ENCODE measurements at places on chromosomes 2 and 18. TPM values are rescaled to one million over a fixed set of nuclear protein-coding genes. Genes with fewer than 3 reads are reported as not detected.

DNA sequence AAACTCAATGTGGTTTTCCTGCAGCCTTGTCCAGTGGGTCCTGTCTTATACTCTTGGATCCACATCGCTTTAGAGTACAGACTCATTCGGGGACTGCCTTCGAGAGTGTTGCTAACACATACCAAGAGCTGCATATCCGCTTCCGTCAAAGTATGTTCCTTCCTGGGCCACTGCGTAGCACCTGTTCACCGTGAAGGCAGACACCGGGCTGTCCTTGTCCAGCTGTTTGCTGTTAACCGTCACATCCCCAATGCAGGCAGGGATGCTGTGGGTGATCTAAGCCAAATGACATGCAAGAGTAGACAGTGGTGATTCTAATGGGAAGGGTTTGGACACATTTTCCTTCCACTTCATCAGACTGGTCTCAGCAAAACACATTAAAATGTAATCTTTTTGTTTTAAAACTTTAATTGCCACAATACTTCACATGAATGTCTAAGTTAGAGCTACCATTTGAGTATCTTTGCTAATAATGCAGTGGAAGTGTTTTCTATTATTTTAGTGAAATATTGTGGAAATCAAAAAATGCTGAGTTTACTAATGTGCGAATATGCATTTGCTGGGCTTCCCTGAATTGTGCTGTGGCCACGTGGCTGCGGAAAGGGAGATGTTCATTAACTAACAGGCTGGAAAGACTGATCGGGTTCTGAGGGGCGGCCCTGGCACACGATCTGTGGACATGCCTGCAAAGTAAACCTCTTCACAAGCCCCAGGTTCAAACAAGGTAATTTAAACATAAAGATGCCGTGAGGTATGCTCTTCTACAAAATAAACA lies 169.1 kb downstream of the LAMA1 start:
- H3K4me3 ChIP-seq, result no peak overlapping the region
- no peak overlapping the region for H3K27ac ChIP-seq
- DNase-seq, result no peak
- H3K27me3 ChIP-seq, result peaks cover 8% of the 10 kb centered on the region
- peaks cover 3% of the 10 kb centered on the region for H3K36me3 ChIP-seq

DNA sequence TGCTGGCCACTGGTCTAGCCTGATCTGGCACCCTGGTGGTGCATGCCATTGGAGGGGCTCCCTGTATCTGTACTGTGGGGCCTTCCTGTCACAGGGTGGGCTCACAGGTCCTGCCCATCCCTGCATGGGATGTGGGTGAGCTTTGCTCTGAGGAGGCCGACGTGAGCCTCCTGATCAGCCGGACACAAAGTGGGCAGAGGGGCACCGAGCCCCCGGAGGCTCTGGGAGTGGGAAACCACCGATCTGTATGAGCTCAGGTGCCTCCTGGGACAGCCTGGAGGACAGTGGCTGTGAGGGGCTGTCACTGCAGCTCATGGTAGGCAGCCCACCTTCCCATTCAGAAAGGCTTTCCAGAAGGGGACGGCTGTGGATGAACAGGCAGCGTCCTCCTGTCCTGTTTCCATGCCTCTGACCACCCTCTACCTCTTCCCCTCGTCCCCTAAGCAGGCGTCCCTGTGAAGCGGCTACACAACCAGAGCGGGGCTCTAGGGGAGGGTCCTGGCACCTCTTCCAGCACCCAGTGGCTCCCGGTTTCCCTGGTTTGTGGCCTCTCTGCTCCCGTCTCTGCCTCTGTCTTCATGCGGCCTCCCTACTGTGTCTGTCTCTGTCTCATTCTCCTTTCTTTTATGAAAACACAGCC lies 112.5 kb upstream of the OTOS start:
- no peak for DNase-seq
- no peaks in the 10 kb centered on the region for H3K36me3 ChIP-seq
- H3K27me3 ChIP-seq, result peaks cover 7% of the 10 kb centered on the region
- H3K27ac ChIP-seq, result no peak overlapping the region
- no peaks in the 10 kb centered on the region for H3K4me1 ChIP-seq

GRCh38 chr2:166373951-166374350 lies 1.8 kb downstream of the SCN9A start:
- no peak overlapping the region for H3K27ac ChIP-seq
- peaks cover 32% of the 10 kb centered on the region for H3K4me1 ChIP-seq
- H3K27me3 ChIP-seq, result peaks cover 2% of the 10 kb centered on the region
- DNase-seq, result no peak
- peak overlapping the region; percentile 17 for H3K4me3 ChIP-seq
- no peaks in the 10 kb centered on the region for H3K36me3 ChIP-seq

The FOXI3 gene
- total RNA-seq, result 0.69 TPM

GRCh38 chr18:62464266-62464665 lies 58.6 kb upstream of the ZCCHC2 start:
- H3K4me1 ChIP-seq, result no peaks in the 10 kb centered on the region
- H3K36me3 ChIP-seq, result no peaks in the 10 kb centered on the region
- H3K27ac ChIP-seq, result no peak overlapping the region
- no peaks in the 10 kb centered on the region for H3K27me3 ChIP-seq
- no peak for DNase-seq
- H3K4me3 ChIP-seq, result no peak overlapping the region

The SLC35G4 gene
- total RNA-seq, result not detected

DNA sequence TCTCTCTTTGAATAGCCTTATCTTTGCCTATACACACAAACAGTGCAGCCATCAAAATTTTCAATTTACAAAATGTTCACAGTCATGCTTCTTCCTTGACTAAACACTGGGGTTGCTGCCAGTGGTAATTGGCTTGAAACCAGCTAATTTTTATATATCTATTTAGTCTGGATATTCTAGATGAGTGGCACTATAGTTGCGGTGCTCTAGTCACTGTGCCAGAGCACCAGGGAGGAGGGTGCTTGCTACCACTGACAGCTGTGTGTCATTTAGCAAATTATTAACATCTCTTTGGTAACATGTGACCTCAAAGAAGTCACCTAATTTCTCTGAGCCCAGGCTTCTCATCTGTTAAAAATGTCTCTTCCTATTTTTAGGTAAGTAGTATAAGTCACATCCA lies 130.4 kb downstream of the MEIS1 start:
- H3K4me1 ChIP-seq, result peaks cover 24% of the 10 kb centered on the region
- no peak overlapping the region for H3K4me3 ChIP-seq
- no peak for DNase-seq
- no peaks in the 10 kb centered on the region for H3K36me3 ChIP-seq
- H3K27ac ChIP-seq, result no peak overlapping the region

The POTEI gene
- 0.15 TPM for total RNA-seq

The SERPINB2 gene
- total RNA-seq, result not detected

GRCh38 chr2:88201811-88202169 lies 31.6 kb downstream of the THNSL2 start:
- H3K4me3 ChIP-seq, result no peak overlapping the region
- no peak overlapping the region for H3K27ac ChIP-seq
- H3K36me3 ChIP-seq, result no peaks in the 10 kb centered on the region
- no peak for DNase-seq
- peaks cover 12% of the 10 kb centered on the region for H3K4me1 ChIP-seq
- peaks cover 1% of the 10 kb centered on the region for H3K27me3 ChIP-seq

- H3K27ac ChIP-seq, result no peak overlapping the region
- DNase-seq, result no peak
- H3K36me3 ChIP-seq, result no peaks in the 10 kb centered on the region
- H3K4me1 ChIP-seq, result peaks cover 4% of the 10 kb centered on the region
Measured at GRCh38 chr2:129722306-129723019, 257.0 kb upstream of the RAB6C start.

The LYPD1 gene
- total RNA-seq, result 0.64 TPM

- H3K4me3 ChIP-seq, result no peak overlapping the region
- no peak overlapping the region for H3K27ac ChIP-seq
- no peak for DNase-seq
- no peaks in the 10 kb centered on the region for H3K27me3 ChIP-seq
- no peaks in the 10 kb centered on the region for H3K4me1 ChIP-seq
Measured at GRCh38 chr2:180077295-180077906, 70.3 kb upstream of the CWC22 start.

The TEX44 gene
- not detected for total RNA-seq

The TSN gene
- 264 TPM for total RNA-seq

GRCh38 chr2:130183512-130184373 lies 1.7 kb downstream of the MZT2B start:
- no peak overlapping the region for H3K4me3 ChIP-seq
- H3K27ac ChIP-seq, result no peak overlapping the region
- no peaks in the 10 kb centered on the region for H3K36me3 ChIP-seq
- peaks cover 5% of the 10 kb centered on the region for H3K27me3 ChIP-seq

Measured in endothelial cell (in vitro differentiated cells).